HS-27A (cell line): ENCODE measurements at places on chromosomes 6 and 20.

DNA sequence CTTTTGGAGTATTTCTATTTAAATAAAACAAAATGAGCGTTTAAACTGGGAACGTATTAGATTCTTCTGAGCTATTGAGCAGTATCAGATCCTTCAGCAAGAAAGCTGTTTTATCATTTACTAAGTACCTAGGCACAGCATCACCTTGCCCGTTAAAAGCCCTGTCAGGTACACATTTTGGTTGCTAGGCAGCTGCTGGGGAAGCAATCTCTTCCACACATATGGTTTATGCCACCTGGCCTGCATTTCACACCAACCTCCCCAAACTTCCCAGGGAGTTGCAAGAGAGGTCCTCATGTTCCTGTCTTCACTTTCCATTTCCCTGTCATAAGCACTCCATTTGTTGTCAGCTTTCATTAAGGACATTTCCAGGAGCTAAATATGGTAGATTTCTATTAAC, 400.1 kb downstream of the PLCB1 start:
- DNase-seq: no peak

- DNase-seq: no peak
Measured at GRCh38 chr6:98833057-98833306, 1.4 kb upstream of the POU3F2 start.

DNA sequence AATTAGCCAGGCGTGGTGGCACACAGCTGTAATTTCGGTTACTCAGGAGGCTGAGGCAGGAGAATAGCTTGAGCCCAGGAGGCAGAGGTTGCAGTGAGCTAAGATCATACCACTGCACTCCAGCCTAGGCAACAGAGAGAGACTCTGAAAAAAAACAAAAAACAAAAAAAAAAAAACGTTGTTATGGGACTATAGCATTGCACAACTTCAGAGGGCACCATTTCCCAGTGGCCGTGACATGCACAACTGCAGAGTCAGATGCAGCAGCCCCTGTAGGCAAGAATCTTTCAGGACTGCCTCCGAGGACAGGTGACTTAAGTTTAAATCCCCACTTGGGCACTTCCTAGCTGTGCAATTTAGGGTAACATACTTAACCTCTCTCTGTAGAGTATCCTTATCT, 64.0 kb downstream of the ZNF217 start:
- no peak for DNase-seq

DNA sequence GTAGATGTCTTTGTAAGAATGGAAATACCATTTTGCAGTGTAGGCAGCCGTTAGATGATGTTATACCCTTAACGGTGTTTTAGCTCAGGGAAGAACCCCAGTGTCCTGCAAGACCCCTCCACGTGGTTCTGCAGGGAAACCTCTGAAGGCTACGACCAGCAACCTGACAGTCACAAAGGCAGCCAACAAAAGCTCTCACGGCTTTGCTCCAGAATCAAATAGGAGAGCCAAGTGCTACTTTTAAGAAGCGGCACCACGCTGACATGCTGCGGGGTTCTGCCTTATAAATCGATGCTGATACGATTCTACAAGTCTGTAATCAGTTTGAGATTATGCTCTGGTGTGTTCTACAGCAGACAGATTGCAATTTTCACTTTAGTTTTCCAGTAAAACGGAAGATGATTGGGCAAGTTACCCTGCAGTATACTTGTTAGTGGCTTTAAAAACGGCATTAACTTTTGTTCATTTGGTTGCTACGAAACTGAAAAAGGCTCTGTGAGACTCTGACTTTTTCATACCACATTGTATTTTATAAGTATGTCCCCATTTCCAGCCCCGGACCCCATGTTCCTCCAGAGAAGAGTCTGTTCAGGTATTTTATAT, 312.9 kb downstream of the SAMD5 start:
- DNase-seq: no peak

DNA sequence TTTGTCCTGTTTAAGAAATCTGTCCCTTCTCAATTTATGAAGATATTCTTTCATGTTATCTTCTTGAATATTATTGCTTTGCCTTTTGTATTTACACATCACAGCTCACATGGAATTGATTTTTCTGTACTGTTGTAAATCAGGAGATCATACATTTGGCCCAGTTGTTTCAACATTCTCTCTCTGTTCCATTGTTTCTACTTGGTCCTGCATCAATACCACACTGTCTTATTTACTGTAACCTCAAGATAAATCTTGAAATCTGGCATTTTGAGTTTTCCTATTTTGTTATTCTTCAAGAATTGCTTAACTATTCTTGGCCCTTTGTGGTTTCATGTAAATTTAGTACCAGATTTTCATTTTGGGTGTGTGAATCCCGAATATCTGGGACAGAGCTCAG, 121.7 kb upstream of the CCN2 start:
- no peak for DNase-seq

GRCh38 chr6:114055349-114055748, 84.4 kb upstream of the HDAC2 start:
- no peak for DNase-seq
